ENCODE measurements at places on chromosomes 6 and 20. TPM values are rescaled to one million over a fixed set of nuclear protein-coding genes. Genes with fewer than 3 reads are reported as not detected.

- DNase-seq = no peak
These were observed 306.4 kb downstream of the CDKAL1 start for GRCh38 chr6:20840675-20841074.

Gene SIRPB1
- 4.1 TPM for total RNA-seq

GRCh38 chr6:157622427-157622826 is 200.6 kb upstream of the SNX9 start:
- no peak for DNase-seq

Gene PSMA7
- 425 TPM for total RNA-seq

DNA sequence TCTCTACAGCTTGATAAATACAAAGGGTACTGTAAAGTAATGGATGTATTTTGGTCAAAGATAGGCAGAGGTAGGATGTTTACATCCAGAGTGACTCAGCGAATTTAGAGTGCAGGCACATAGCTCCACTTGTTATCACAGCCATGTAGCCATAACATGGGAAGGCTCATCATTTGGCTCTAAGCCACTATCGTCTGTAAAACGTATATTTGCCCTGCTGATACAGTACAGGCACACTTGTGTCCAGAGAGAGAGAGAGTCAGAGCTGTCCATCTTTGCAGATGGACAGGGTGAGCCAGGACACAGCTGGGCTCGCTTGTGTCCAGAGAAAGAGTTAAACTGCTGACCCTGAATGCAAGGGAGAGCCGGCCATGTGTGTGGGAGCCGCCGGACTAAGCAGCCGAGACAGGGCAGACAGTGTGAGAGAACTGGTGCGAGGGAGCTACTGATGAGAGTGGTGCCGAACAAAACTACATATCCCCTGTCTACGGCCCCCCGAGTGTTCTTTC is 619.0 kb downstream of the DOK5 start:
- no peak for DNase-seq

DNA sequence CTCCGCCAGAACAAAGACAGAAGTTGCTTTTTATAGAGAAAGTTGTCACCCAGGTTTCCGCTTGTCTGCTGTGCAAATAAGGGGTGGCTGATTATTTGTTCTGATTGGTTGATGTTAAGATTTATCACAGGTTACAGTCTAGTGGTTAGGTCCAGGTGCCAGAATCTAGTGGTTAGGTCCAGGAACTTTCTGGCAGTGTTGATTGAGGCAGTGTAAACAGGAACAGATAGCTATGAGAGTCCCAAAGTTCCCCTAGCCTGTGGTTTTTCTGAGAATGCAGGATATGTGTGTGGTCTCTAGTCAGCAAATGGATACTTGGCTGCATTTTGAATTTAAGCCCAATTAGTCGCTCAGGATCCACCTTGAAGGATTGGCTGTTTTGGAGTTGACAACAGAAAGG is 148.0 kb downstream of the TMEM200A start:
- no peak for DNase-seq

Gene DCBLD1
- total RNA-seq = 33.9 TPM

- peak; percentile 99 for DNase-seq
These were observed 72.4 kb upstream of the BACH2 start for GRCh38 chr6:90369024-90369519.

DNA sequence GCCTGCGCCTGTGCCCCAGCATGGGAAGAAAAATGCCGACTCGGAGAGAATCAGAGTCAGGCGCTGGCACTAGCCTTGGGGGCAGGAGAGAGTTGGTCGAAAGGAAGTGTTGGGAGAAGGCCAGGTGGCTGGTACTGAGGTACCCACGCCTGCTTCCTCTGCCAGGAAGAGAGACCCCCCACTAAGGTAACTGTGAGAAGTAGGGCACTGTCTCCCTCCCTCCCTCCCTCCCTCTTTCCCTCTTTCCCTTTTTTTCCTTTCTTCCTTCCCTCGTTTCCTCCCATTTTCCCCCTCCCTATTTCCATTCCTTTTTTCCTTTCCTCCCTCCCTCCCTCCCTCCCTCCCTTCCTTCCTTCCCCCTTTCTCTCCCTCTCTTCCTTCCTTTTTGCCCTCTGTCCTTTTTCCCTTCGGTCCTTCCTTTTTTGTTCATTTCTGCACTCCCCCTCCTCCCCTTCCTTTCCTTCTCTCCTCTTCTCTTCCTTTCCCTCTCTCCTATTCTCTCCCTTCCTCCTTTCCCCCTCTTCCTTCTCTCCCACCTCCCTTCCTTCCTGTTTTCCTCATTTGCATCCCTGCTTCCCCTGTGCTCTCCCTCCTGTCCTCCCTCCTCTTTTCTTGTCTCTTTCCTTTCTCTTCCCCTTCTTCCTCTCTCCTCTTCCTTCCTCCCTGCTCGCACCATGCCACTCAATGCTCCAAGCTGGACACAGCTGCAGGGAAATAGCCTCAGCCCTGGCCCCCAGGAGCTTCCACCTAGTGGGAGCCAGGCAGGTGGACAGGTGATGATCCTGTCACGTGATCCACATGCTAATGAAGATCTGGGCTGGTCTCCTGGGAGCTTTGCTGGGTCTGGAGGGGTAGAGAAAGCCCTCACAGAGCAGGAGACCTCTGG is 148.0 kb downstream of the DHX35 start:
- DNase-seq = no peak

- no peak for DNase-seq
These were observed 696.7 kb downstream of the PTPRT start for GRCh38 chr20:42493001-42493400.

DNA sequence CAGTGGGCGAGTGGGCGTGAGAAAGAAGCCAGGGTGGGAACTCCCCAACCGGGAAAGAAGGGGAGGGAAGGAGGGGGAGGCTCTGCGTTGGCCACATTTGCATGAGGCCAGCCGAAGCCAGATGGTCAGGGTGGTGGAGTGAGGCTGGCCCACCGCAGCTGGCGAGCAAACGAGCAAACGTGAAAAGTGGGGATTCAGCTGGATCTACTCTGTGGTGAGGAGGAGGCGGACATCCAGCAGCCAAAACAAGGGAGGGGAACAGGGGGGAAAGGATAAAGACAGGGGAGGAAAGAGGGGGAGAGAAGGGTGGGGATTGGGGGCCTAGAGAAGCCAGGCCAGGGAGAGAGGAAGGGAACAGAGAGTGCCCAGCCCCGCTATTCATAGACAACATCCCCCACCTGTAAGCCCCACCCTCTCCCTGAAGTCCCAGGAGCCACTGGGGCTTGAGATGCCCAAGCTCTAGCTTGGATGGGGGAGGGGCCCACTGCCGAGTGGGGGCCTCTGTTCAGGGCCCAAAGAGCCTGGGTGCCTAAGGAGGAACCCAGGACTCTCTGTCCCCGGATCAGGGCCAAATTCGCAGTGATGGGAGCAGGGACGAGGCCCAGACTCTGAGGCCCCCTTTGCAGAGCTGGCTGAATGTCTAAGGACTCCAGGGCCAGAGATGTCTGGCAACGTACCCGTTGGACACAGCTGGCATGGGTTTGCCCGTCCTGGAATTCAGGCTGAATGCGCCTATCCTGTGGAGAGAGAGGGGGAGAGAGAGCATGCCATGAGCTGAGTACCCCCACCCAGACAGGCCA is 45.1 kb downstream of the CPNE5 start:
- no peak for DNase-seq

Gene CITED2
- total RNA-seq = 86.6 TPM

GRCh38 chr6:159761129-159761872 is 544 bp upstream of the ACAT2 start:
- no peak for DNase-seq

Gene C6orf58
- not detected for total RNA-seq

DNA sequence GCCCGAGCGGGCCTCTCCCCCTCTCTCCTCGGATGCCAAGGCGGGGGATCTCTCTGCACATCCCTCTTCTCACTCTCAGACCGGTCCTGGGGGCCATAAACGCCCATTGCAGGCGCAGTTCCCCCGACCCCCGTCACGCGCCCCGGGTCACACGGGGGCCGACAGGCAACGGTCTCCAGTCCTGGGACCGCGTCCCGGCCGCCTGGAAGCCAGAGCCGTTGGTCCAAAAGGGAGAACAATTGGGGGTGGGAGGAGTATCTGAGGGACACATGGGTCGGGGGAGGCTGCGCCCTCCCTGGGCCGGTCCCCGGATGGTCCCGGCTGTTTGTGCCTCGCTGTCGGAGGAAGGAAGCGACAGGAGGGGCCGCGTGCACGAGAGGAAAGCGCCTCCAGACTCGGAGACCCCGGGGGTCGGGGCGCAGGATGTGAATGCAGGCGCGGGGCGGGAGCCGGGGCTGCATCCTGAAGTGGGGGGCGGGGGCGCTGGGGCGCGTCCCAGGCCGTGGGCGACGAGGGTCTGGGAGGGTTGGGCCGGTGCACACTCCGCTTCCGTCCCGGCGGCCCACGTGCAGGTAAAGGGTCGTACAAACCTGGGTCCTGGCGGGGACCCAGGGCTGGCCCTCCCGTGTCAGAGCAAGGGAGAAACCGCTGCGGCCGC is 903 bp downstream of the SLC4A11 start:
- no peak for DNase-seq

- DNase-seq = no peak
These were observed 9.8 kb upstream of the MAPK13 start for GRCh38 chr6:36120539-36120938.

GRCh38 chr6:163670336-163670735 is 255.8 kb downstream of the QKI start:
- no peak for DNase-seq

DNA sequence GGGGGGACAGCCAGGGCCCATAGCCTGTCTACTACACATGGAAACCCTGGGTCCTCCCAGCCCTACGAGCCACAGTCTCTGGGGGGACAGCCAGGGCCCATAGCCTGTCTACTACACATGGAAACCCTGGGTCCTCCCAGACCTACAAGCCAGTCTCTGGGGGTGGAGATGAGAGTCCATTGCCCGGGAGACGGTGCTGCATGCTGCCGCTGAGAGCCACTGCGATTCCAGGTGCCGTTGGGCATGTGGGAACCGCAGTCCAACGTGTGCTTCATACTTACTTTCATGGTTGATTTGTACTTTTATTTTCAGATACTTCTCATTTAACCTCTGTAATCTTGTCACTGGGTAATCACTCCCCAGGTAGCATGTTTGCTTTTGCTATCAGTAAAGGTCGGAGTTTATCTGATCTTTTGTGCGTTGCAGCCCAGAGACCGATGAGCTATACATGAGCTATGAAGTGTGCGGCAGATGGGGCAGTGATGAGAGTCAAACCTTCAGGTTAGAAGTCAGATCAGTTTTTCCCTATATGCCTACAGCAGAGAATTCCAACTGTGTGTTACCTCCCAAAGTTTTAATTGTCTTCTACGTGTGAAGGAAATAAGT is 58.2 kb downstream of the SMOC2 start:
- no peak for DNase-seq

- no peak for DNase-seq
These were observed 1.9 kb upstream of the DEF6 start for GRCh38 chr6:35295521-35296315.

Gene TMEM244
- not detected for total RNA-seq

- DNase-seq = no peak
These were observed 135.1 kb upstream of the HDAC2 start for GRCh38 chr6:114106020-114106419.

Gene C6orf47
- 19.1 TPM for total RNA-seq
